ENCODE measurements at places on chromosomes 3 and 15.

GRCh38 chr3:45035441-45036301, 9.6 kb downstream of the CLEC3B start:
- no peaks in the 10 kb centered on the region for H3K36me3 ChIP-seq
- DNase-seq, result peak; percentile 35
- H3K27ac ChIP-seq, result no peak overlapping the region
- H3K4me3 ChIP-seq, result peak overlapping the region; percentile 29
- H3K4me1 ChIP-seq, result peaks cover 9% of the 10 kb centered on the region

GRCh38 chr3:122364490-122364889, 18.5 kb downstream of the MIX23 start:
- H3K27ac ChIP-seq, result no peak overlapping the region
- H3K4me1 ChIP-seq, result peaks cover 5% of the 10 kb centered on the region
- H3K4me3 ChIP-seq, result no peak overlapping the region

DNA sequence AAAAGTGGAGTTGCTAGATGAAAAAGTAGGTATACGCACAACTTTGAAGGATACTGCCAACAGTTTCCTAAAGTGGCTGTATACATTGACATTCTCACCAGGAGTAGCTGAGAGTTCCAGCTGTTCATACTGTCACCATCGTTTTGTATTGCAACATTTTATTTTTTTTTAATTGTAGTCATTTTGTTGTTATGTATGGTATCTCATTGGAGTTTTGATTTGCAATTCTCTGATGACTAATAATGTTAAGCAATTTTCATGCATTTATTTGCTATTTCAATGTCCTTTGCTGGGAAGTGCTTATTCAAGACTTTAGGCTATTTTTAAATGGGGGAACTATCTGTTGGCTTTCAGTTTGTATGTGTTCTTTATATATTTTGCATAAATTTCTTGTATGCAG, 185.1 kb upstream of the TGFBR2 start:
- no peaks in the 10 kb centered on the region for H3K36me3 ChIP-seq
- peak; percentile 84 for DNase-seq
- no peaks in the 10 kb centered on the region for H3K27me3 ChIP-seq

DNA sequence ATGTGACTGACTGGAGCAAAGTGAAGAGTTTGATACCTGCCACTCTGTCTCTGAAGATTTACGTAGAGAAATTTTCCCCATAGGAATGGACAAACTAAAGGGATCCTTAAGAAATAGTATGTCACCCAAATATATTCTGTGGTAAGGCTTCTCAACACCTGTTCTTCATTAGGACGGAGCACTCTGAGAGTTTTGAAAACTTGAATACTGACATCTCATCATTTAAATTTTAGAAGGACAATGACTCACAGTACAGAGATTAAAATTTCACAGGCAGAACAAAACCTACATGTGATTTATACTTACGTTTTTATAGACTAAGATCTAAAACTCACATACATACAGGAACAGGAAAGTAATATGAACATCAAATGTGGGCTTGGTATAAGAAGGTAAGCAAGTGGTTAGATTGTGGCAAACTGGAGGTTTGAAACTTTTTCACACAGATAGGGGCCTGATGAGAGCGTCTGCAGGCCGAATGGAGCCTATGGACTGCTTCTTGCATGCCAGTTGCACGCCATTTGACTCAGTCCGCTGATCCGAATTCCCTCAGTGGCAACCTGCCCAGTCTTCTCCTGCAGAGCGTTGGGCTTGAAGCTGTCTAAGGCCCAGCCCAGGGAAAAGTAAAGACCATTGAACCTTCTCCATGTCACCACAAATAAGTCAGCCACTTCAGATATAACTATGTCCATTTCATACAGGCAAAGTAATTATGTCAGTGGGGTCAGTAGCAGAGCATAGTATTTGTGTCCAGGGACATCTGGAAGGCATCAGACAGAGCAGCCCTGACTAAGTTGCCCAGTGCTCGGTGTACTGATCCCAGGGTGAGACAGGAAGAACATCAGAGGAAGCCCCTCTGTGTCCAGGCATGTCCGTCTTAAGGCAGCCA, 45.7 kb downstream of the ZBTB38 start:
- peak overlapping the region; percentile 86 for H3K27ac ChIP-seq
- H3K36me3 ChIP-seq, result peaks cover 60% of the 10 kb centered on the region
- no peak overlapping the region for H3K4me3 ChIP-seq
- peaks cover 36% of the 10 kb centered on the region for H3K4me1 ChIP-seq

DNA sequence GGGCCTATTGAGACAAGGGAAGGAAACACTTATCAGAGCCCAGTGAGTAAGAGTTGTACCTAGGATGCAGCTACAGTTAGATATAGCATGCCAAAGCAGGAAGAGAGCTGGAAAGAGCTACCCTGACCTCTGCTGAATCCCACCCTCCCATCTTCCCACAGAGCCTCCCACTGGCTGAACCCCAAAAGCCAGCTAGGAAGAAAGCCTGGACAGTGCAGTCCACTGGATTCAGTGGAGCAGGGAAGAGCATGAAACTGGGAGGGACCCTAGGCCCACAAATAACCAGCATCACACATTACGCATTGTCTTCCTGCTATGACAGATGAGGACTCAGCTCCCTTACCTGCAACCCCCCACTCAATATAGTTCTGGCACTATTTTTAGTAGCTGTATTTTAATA, 81.5 kb upstream of the AKAP13 start:
- no peak overlapping the region for H3K4me3 ChIP-seq
- no peak for DNase-seq
- H3K27ac ChIP-seq, result no peak overlapping the region
- no peaks in the 10 kb centered on the region for H3K27me3 ChIP-seq
- no peaks in the 10 kb centered on the region for H3K4me1 ChIP-seq

GRCh38 chr3:183340222-183340621, 87.2 kb downstream of the B3GNT5 start:
- H3K27me3 ChIP-seq, result peaks cover 17% of the 10 kb centered on the region
- DNase-seq, result no peak
- no peaks in the 10 kb centered on the region for H3K4me1 ChIP-seq
- H3K27ac ChIP-seq, result no peak overlapping the region

DNA sequence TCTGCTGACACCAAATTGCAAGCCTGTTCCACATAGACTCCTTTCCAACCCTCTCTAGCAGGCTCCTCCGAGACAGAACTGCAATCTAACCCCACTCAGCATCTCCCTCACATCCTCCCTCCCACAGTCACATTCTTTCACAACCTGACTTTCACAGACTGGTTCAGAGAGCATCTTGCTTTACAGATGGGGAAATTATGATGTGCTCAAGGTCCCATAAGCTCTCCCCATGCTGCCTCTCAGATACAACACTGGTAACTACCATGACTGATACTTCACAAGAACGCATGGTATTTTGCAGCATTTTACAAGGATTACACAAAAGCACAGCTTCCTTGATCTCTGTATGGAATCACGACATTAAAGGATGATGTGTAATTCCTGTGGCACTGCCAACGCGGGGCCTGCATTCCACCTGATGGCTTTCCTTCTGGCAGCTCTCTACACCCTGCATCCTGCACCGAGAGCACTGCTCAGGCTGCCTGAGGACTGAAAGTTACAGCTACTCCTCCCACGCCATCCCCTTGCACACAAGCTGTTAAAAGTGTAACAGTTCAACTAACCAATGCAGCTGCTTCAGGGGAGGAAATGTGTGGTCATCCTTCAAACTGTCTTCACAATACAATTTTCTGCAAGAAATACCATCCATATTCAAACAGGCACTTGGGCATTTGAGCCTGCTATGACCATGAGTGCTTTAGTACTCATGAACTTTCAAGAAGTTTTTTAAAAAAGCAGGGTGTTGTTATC, 27.6 kb downstream of the TBC1D2B start:
- peaks cover 13% of the 10 kb centered on the region for H3K36me3 ChIP-seq
- peaks cover 33% of the 10 kb centered on the region for H3K4me1 ChIP-seq
- H3K4me3 ChIP-seq, result no peak overlapping the region
- H3K27me3 ChIP-seq, result no peaks in the 10 kb centered on the region
- DNase-seq, result peak; percentile 91

DNA sequence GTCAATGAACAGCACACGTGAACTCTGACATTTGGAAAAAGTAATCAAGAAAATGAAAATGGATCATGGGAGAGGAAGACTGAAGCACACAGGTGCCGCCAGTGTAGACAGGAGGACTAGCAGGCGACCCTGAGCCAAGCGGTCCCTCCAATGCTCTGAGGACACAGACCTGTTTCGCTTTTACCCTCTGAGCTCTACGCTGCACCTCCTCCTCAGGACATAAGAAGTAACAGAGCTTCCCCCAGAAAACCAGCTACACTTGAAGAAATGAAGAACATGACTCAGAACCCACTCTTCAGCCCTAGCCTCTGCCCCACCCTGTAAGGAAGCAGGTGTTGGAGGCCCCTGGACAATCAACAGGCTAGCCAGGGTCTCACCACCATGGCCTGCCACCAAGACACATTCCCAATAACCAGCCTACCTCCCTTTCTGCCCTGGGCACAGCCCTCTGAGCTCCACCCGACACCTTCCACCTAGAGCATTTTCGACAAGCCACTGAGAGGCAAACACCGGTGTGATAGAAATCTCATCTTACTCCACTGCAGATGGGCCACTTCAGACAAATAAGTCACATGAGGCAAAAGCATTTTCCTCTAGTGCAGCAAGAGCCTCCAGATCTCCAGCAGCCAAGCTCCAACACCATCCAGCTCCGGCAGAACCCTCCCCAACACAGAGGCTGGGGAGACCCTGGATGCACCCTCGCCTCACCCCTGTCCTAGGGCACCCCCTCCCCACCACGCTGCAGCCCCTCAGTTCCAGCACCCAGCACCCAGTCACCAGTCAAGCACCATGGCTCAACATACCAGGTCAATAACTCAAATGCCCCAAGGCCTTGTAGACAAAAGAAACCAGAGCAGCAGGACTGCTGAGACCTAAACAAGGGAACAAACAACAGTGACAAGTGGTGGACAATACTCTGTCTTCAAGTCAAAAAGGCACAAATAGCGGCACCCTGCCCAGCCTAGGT, 11.4 kb downstream of the FAM174B start:
- no peaks in the 10 kb centered on the region for H3K4me1 ChIP-seq
- H3K27me3 ChIP-seq, result no peaks in the 10 kb centered on the region
- no peak overlapping the region for H3K4me3 ChIP-seq
- no peak overlapping the region for H3K27ac ChIP-seq

- H3K27ac ChIP-seq, result no peak overlapping the region
- H3K27me3 ChIP-seq, result no peaks in the 10 kb centered on the region
- H3K36me3 ChIP-seq, result no peaks in the 10 kb centered on the region
- DNase-seq, result no peak
- H3K4me3 ChIP-seq, result no peak overlapping the region
These were observed 273.1 kb upstream of the SGO1 start for GRCh38 chr3:20458994-20459716.

- peaks cover 24% of the 10 kb centered on the region for H3K4me1 ChIP-seq
- H3K27me3 ChIP-seq, result no peaks in the 10 kb centered on the region
- H3K27ac ChIP-seq, result no peak overlapping the region
- H3K4me3 ChIP-seq, result no peak overlapping the region
- H3K36me3 ChIP-seq, result no peaks in the 10 kb centered on the region
These were observed 16.0 kb upstream of the EID1 start for GRCh38 chr15:48861813-48862431.

GRCh38 chr3:37228749-37229148, 54.4 kb upstream of the LRRFIP2 start:
- no peak overlapping the region for H3K27ac ChIP-seq
- H3K27me3 ChIP-seq, result peaks cover 16% of the 10 kb centered on the region
- H3K4me1 ChIP-seq, result no peaks in the 10 kb centered on the region
- DNase-seq, result no peak
- no peak overlapping the region for H3K4me3 ChIP-seq

- no peak overlapping the region for H3K27ac ChIP-seq
- H3K27me3 ChIP-seq, result no peaks in the 10 kb centered on the region
- H3K36me3 ChIP-seq, result no peaks in the 10 kb centered on the region
- DNase-seq, result no peak
These were observed 491.8 kb downstream of the MECOM start for GRCh38 chr3:169171739-169172138.

DNA sequence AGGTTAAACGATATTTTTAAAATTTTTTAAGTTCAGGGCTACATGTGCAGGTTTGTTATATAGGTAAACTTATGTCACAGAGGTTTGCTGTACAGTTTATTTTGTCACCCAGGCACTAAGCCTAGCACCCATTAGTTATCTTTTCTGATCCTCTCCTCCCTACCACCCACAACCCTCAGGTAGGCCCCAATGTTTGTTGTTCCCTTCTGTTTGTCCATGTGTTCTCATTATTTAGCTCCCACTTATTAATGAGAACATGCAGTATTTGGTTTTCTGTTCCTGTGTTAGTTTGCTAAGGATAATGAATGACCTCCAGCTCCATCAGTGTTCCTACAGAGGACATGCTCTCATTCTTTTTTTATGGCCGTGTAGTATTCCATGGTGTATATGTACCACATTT, 14.9 kb downstream of the FAM162A start:
- no peaks in the 10 kb centered on the region for H3K27me3 ChIP-seq
- peaks cover 4% of the 10 kb centered on the region for H3K4me1 ChIP-seq
- no peak for DNase-seq

- H3K36me3 ChIP-seq, result peaks cover 26% of the 10 kb centered on the region
- no peaks in the 10 kb centered on the region for H3K27me3 ChIP-seq
- peaks cover 16% of the 10 kb centered on the region for H3K4me1 ChIP-seq
- DNase-seq, result no peak
- no peak overlapping the region for H3K27ac ChIP-seq
- no peak overlapping the region for H3K4me3 ChIP-seq
These were observed 35.7 kb downstream of the NBEAL2 start for GRCh38 chr3:47015151-47015550.

DNA sequence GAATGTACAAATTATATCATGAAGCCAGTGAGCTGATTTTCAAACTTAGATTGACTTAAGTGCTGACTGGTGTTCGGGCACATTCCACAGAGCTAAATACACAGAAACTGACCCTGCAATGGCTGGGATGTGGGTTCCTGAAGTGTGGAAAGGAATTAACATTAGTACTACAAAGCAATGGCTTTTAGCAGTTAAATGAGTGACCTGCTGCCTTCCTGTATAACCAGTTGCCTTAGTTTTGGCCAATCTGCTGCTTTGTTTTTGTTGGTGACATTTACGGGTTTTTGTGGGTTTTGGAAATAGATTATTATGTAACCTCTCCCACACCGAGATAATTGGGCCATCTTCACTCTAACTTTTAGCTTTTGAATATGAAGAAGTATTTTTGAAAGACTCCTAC, 2.4 kb upstream of the SKIC8 start:
- H3K4me1 ChIP-seq, result peaks cover 6% of the 10 kb centered on the region
- H3K27me3 ChIP-seq, result no peaks in the 10 kb centered on the region
- no peak overlapping the region for H3K27ac ChIP-seq

DNA sequence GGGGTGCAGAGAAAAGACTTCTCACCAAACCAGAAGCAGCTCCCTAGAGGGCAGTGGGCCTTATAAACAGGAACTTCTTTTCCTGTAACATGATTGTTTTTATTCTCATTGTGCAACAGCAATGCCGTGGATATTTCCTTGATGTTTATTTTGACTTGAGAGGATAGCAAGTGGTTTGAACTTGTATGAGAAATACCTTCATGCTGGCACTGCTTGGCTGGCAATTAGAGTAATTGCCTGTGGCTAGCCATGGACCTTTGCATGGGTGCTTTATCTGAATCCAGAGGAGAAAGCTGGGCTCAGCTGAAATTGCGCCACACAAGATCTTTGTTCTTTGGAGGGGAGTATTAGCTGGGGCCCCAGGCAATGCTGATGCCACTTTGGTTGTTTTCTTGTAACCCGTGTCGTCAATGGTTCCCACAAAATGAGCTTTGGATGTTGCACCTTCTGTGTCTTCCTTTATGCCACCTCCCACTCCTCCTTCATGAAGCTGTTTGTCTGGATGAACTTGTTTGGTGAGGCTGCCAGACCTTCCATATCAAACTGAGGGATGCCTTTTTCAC, 37.9 kb downstream of the CMTM8 start:
- peak; percentile 8 for DNase-seq
- H3K4me1 ChIP-seq, result peaks cover 3% of the 10 kb centered on the region
- H3K27me3 ChIP-seq, result peaks cover 9% of the 10 kb centered on the region
- H3K36me3 ChIP-seq, result no peaks in the 10 kb centered on the region
- no peak overlapping the region for H3K4me3 ChIP-seq
